CD4-positive, alpha-beta T cell treated with Interleukin-10 for 1 hour (primary cell): ENCODE measurements at places on chromosomes 5 and 9.

DNA sequence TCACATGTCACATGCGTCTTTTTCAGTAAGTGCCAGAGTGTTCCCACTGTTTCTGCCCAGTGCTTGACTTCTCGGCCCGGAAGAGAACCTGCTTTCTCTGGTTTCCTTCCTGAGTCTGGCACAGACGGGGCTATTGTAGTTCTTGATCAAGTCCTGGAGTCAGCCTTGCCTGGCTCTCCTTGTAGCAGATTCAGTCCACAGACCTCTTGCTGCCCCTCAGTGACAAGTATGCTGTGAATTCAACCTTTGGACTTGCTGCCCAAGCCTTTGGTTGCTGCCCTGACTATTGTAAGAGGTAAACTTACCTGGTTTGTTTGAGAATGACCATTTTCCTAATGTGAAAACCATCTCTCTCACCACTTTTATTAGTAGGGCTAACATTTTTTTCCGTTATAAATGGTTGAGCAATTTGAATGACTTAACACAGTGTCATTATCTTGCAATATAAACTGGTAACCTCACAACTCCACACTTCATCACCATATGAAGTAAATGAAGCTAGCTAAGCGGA lies 24.7 kb downstream of the ZBTB34 start:
- DNase-seq = no peak

GRCh38 chr5:175235251-175235960 lies 208.6 kb downstream of the DRD1 start:
- no peak for DNase-seq

GRCh38 chr5:125269926-125270325 lies 523.5 kb upstream of the ZNF608 start:
- DNase-seq = no peak

GRCh38 chr9:115167175-115167574 lies 49.2 kb upstream of the TNC start:
- DNase-seq = no peak

- no peak for DNase-seq
These were observed 10.5 kb upstream of the AHRR start for GRCh38 chr5:310941-311434.
